Stimulated activated CD4-positive, alpha-beta T cell treated with anti-CD3 and anti-CD28 coated beads, Interleukin-2, amount 100 ng/mL, for 24 hours (primary cell): ENCODE measurements at places on chromosomes 7 and 10.

GRCh38 chr7:80334196-80334595 is 177.7 kb downstream of the GNAT3 start:
- no peak for DNase-seq

DNA sequence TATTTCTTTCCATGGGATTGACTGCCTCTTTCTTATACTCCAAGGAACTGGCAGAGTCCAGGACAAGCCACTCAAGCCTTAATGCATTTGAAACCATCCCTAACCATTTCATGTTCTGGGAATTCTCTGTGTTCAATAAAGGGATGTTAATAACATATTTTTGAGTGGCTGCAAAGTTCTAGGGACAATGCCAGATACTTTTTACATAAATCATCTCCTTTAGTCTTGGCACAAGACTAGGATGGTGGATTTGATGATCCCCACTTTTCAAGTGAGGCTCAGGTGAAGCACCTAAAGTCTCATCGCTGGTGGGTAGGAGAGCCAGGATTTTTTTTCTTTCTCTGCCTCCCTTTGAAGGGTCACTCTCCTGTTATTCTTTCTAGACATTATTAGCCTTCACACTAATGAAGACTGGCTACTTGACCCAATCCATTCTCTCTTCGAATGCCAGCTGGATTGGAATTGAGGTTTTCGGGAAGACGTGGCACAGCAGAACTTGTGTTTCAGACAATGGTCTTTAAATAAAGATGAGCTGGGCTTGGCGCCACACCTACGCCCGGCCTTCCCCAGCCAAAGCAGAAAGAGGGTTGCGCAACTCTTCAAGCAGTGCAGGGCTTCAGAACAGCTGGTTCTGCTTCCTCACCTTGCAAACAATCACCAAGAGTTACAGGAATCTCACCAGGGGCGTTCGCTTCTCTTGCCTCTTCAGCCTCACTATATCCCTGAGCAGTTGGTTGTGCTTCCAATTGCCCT is 73.8 kb upstream of the BMPER start:
- no peak for DNase-seq

DNA sequence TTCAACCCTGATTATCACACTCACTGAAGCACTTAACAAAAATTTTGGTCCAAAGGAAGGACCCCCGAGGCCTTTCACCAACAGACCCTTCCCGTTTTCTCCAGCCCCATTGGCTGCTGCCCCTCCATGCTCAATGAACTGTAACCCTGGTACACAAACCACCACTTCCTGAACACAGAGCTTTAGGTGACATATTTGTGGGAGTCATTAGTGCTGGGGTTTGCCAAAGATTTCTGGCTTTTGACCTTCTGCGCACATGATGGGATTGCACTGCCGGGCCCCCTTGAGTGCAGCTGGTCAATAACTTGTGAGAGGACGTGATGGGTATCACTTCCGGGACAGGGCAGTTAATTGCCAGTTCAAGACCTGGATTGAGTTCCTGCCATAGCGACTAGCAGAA is 9.0 kb upstream of the CAMK1D start:
- DNase-seq = no peak

GRCh38 chr7:53656881-53657280 is 621.4 kb downstream of the POM121L12 start:
- no peak for DNase-seq
